Naive B cell (primary cell): ENCODE measurements at places on chromosomes 2 and 18. TPM values are rescaled to one million over a fixed set of nuclear protein-coding genes. Genes with fewer than 3 reads are reported as not detected.

Gene SIGLEC15
- 0.13 TPM for polyA plus RNA-seq

Gene NPAS2
- polyA plus RNA-seq, result not detected

Gene SFXN5
- polyA plus RNA-seq, result 3.3 TPM

Gene ZAP70
- 1.6 TPM for polyA plus RNA-seq

Gene ANKRD30BL
- polyA plus RNA-seq, result 0.40 TPM

Gene SYT4
- polyA plus RNA-seq, result not detected

DNA sequence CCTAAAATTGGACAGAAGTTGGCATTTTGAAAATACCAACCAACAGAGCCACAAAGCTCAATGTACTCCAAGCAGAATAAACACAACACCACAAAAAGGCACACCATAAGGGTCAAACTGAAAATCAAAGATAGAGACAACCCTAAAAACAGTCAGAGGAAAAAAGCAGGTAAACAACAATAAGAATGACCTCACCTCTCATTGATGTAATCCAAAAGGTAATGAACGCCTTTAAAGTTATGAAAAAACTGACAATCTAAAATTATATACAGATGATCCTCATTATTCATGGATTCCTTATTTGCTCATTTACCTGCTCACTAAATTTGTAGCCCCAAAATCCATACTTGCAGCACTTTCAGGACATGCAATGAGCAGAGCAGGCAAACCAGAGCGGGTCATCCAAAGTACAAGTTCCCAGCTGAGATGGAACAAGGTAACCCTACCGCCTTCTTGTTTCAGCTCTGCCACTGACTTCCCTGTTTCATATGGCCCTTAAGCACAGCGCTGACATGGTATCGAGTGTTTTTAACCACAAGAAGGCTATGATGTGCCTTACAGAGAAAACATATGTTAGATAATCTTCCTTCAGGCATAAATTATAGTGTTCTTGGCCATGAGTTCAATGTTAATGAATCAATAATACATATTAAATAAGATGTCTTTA, 17.0 kb downstream of the RTN4 start:
- peak; percentile 36 for DNase-seq
- H3K4me1 ChIP-seq, result peaks cover 46% of the 10 kb centered on the region
- no peaks in the 10 kb centered on the region for H3K27me3 ChIP-seq
- H3K4me3 ChIP-seq, result no peak overlapping the region
- peak overlapping the region; percentile 3 for H3K27ac ChIP-seq

GRCh38 chr18:12843420-12844350, 40.4 kb downstream of the PTPN2 start:
- no peaks in the 10 kb centered on the region for H3K36me3 ChIP-seq
- peaks cover 37% of the 10 kb centered on the region for H3K4me1 ChIP-seq
- H3K4me3 ChIP-seq, result no peak overlapping the region
- no peak overlapping the region for H3K27ac ChIP-seq
- H3K27me3 ChIP-seq, result no peaks in the 10 kb centered on the region

DNA sequence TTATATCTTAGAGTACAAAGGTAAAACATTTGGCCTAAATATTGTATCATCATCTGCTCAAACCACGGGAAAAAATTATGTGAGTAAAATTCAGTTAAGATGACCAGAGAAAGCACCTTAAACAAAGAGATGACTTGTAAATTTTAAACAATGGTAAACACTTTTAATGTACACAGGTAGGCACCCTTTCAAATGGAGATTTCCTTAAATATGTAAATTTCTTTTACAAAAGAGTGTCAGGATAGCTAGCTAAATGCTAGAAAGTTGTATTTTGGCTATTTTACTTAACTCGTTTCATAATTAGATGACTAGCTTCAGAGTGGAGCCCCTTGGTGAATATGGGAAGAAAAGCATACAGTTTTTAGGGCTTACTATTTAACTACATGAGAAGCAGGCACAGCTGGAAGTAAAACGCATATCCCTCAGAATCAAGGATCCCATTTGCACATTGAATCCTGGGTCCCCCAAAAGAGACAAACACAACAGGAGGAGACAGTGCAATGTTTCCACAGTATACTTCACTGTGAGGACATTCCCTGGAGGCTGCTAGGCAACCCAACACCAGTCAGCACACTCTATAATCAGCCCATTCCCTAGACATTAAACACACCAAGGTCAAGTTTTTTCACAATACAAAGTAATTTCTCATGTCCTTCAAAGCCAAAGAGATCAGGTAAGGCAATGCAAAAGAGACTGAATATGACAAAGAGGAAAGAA, 1154.4 kb downstream of the DPP10 start:
- DNase-seq, result no peak
- no peak overlapping the region for H3K27ac ChIP-seq
- H3K4me3 ChIP-seq, result no peak overlapping the region
- H3K4me1 ChIP-seq, result no peaks in the 10 kb centered on the region
- H3K27me3 ChIP-seq, result no peaks in the 10 kb centered on the region

DNA sequence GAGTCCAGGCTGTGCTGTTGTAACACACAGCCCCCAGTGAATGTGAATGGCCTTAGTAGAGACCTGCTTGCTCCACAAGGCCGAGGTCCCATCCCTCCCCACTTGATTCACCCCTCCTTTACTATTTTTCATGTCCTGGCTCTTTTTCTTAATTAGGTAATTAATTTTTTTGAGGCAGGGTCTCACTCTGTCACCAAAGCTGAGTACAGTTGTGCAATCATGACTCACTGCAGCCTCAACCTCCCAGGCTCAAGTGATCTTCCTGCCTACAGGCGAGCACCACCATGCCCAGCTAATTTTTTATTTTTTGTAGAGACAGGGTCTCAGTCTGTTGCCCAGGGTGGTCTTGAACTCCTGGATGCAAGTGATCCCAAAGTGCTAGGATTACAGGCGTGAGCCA, 19.3 kb downstream of the FBLN7 start:
- H3K4me1 ChIP-seq, result peaks cover 17% of the 10 kb centered on the region
- H3K4me3 ChIP-seq, result no peak overlapping the region
- H3K27me3 ChIP-seq, result no peaks in the 10 kb centered on the region
- no peak overlapping the region for H3K27ac ChIP-seq
- H3K36me3 ChIP-seq, result no peaks in the 10 kb centered on the region

DNA sequence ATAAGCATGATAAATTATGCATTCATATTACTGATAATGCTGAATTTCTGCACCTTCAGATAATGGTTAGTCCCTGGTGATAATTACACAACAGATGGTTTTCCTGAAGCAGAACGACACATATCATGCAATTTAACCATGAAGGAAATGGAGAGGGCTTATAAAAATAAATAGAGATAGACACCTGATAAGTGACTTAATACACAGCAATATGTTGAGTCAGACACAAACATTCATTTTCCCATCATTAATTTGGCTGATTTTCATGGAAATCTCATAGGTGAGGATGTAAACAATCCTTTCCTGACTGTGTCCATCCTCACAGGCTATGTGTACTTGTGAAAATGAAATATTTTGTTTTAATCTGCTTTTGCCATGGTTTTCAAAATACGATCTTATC, 36.9 kb upstream of the DSEL start:
- H3K27ac ChIP-seq, result no peak overlapping the region
- no peak overlapping the region for H3K4me3 ChIP-seq
- no peaks in the 10 kb centered on the region for H3K4me1 ChIP-seq
- H3K27me3 ChIP-seq, result no peaks in the 10 kb centered on the region
- no peak for DNase-seq

DNA sequence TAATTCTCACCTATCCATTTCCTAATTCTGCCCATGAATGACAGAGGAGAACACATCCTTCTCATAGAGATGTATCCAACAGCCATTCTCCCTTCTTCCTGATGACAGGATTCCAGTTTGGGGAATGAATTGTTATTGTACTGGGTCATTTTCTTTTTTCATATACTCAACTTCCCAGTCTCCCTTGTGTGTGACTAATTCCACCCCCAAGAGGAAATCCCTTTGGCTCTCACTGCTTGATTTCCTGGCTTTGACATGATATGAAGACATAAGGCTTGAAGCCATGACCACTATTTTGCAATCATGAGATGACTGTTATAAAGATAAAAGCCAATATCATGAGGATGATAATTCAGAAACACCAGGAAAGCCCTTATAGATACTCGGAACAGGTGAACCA, 384.7 kb upstream of the ACVR2A start:
- no peaks in the 10 kb centered on the region for H3K36me3 ChIP-seq
- H3K27ac ChIP-seq, result no peak overlapping the region
- DNase-seq, result no peak

GRCh38 chr2:230690439-230690838, 22.2 kb upstream of the CAB39 start:
- H3K27me3 ChIP-seq, result no peaks in the 10 kb centered on the region
- no peaks in the 10 kb centered on the region for H3K4me1 ChIP-seq
- H3K4me3 ChIP-seq, result no peak overlapping the region
- DNase-seq, result no peak
- no peak overlapping the region for H3K27ac ChIP-seq

GRCh38 chr2:68200157-68200787, 42.6 kb downstream of the PNO1 start:
- H3K4me3 ChIP-seq, result no peak overlapping the region
- peak overlapping the region; percentile 51 for H3K27ac ChIP-seq
- no peak for DNase-seq
- H3K4me1 ChIP-seq, result peaks cover 62% of the 10 kb centered on the region
- no peaks in the 10 kb centered on the region for H3K36me3 ChIP-seq

- no peaks in the 10 kb centered on the region for H3K27me3 ChIP-seq
- peaks cover 40% of the 10 kb centered on the region for H3K4me1 ChIP-seq
- peak overlapping the region; percentile 97 for H3K27ac ChIP-seq
- H3K36me3 ChIP-seq, result no peaks in the 10 kb centered on the region
These were observed 445 bp downstream of the MEX3C start for GRCh38 chr18:51196811-51197660.
